NCI-H2171 (cell line): ENCODE measurements at places on chromosomes 5 and 9.

GRCh38 chr5:12920527-12920926 lies 1016.3 kb upstream of the CTNND2 start:
- DNase-seq = no peak

DNA sequence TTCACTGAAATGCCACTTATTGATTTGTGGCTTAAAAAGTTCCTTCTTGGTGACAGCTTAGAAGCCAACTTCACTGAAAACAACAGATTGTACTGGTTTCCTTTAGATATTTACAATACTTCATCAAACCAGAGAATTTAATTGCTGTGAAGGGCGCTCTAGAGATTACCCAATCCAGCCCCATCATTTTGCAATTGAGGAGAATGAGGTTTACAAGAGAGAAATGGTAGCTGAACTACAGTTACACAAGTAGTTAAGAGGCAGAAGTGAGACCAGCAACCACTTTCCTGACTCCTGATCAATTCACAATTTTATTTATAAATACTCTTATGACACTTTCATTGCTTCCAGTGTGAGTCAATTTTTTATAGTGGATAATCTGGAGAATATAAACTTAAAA lies 103.5 kb upstream of the APC start:
- DNase-seq = no peak

DNA sequence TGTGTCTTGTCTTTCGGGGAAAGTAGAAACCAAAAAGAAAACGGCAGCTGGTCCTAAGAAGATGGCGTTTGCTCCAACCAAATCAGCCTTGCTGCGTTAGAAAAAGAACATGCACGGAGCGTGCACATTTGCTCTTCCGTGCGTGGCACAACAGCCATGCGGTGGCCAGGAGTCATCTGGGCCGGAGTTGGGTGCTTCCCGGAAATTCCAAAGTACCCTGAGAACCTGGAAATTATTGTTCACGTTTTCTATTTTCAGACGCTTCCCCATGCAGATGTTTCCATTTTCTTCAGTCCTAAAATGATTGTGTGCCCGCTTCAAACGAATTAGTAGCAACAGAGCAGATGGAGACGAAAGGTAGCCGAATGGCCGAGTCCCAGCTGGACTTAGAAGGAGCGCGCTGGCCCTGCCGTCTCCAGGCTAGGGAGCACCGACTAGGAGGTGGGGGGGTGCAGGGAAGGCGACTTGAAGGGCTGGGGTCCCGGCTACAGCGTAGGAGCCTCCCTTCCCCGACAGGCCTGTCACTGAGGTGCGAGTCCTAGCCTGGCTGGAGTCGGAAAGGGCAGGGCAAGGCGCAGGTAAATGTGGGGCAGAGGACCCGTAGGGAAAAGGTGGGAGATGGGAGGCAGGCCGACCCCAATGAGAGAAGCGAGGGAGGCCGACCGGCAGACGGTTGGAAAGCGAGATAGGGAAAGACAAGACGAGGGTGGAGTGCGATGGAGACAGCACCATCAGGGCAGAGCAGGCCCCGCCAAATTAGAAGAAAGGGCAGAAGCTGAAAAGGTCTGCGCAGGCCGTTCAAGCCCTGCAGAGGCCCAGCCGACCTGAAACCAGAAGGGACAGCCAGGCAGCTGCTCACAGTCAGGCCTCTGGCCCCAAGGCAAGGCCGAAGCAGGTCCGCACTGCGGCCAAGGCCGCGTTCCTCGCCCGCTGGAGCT lies 1.4 kb downstream of the BARX1 start:
- no peak for DNase-seq

- DNase-seq = no peak
Observed at GRCh38 chr5:140293091-140293848, 9.6 kb downstream of the PFDN1 start.

- no peak for DNase-seq
Observed at GRCh38 chr5:129716235-129716634, 31.7 kb upstream of the MINAR2 start.

GRCh38 chr5:1511651-1512540 lies 11.9 kb downstream of the LPCAT1 start:
- DNase-seq = no peak

- no peak for DNase-seq
Observed at GRCh38 chr9:14912859-14913258, 2.6 kb upstream of the FREM1 start.

GRCh38 chr5:134248256-134248655 lies 22.4 kb upstream of the PPP2CA start:
- DNase-seq = no peak

GRCh38 chr9:131407717-131408195 lies 13.9 kb downstream of the PRRC2B start:
- DNase-seq = no peak

DNA sequence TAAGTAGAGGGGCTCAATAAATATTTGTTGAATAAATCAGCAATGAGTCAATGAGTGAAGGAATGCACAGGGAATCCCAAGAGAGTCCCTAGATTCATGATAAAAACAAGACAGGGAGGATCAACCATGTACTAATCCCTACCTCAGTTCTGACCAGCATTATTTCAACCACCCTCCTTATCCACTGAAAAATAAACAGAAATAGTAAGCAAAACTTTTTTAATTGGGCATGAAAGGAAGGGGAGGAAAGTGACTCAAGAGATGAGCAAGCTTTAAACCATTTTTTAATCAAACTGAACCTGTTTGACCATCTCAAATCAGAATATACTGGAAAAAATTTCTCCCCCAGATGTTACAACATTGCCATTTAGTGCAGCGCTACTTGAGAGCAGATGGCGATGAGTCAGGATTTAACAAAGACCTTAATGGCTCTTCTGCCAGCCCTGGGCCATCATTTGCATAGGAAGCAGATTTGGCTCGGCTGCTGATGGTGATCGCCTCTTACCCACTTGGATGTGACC lies 194.8 kb upstream of the SLC30A5 start:
- peak; percentile 66 for DNase-seq

- no peak for DNase-seq
Observed at GRCh38 chr9:108671794-108672193, 184.0 kb downstream of the ACTL7B start.

DNA sequence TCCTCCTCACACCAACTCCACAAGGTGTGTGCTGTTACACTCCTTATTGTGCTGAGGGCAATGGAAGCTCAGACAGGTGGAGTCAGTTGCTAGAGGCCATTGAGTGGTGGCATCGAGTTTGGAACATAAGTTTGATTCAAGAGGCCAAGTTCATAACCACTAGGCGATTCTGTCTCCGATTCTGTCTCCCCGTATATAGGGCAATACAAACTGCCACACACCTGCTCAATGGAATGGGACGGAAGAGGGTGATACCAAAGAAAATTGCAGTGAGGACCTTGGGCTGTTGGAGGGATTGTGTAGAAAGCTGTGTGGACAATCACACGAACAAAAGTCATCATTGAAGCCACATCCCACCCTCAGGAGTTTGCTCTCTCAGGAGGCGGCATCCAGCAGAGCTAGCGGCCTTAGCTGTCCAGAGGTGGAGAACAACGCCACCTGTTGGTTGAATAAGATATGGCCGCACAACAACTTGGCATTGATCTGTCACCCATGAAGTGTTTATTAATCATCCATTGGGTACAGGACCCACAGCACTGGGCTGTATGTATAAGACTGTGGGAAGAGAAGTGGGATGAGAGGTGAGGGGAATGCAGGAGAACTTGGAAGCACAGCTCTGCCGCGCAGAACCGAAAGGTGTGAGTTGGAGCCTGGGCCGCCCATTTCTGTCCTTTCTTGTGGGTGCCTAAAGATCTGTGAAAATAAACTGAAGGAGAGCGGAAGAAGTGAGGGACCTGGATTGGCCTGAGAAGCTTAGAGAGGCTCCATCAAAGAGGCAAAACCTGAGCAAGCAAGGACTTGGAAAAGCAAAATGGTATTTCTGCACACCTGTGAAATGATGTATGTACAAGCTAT lies 16.1 kb upstream of the NEUROG1 start:
- DNase-seq = peak; percentile 45

DNA sequence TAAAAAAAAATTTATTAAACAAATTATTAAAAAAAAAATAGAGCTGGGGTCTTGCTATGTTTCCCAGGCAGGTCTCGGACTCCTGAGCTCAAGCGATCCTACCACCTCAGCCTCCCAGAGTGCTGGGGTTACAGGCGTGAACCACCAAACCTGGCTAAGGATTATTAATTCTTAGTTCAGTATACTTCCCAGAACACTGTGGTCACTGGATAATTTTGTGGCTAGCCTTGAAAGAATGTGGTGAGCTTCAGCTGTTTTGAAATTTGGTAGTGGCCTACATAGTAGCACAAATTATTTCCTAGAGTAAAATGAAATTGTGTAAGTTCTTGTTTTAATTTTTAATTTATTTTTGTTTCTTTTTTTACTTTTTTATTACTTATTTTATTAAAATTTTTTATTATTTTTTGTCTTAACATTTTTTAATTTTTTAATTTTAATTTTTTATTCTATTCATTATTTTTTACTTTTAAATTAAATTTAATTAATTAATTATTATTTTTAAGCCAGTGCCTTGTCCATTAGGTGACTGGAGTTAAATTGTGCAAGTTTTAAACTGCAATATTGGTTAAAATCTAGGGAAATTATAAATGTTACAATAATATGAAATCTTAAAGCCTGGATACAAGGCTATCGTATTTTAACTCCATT lies 23.0 kb downstream of the ARRDC3 start:
- no peak for DNase-seq

DNA sequence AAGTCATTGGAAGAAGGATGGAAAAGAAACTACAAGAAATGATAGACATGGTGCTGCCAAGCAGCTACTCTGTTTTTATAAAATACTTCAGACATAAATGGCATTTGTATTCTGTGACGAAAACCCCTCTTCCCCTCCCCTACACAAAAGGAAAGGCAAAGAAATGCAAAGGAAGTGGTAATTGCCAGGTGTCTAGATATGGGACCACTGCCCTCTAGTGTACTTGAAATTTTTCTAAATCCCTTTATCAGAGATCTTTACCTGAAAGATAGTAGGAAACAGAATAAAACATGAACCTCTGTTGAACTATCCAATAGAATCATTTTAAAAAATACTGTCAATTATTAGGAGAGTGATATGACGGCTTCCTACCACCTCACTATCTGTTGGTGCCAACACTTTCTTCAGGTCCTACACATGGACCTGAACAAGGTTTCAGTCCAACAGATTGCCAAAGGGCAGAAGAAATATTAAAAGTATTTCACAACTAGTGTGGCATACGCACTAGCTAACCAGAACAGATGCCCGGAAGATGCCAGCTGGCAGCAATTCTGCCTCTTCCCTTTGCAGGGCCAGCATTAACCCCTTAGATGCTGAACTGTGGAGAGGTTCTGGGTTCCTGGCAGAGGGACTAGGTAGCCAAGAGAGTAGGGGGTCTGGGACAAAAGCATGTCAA lies 104.1 kb downstream of the TSSK1B start:
- DNase-seq = peak; percentile 32

- DNase-seq = no peak
Observed at GRCh38 chr9:110479481-110479880, 100.1 kb downstream of the SVEP1 start.

DNA sequence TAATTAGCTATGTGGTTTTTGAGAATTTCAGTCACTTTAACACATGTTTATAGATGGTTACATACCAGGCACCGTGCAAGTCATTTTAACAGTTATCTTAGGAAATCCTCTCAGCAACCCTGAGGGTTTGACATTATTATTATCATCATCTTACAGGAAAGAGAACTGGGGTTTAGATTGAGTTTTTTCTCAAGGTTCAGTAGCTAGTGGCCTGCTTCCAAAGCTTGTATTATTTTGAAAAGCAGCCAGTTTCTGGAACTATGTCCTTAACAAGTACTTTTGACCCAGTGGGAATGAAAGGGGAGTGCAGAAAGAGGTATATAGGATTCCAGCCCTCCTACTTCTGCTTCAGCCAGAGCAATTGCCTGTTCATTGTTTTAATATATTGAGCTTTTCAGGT lies 157.5 kb downstream of the COMMD10 start:
- no peak for DNase-seq

- DNase-seq = no peak
Observed at GRCh38 chr5:114060866-114061265, 301.0 kb upstream of the KCNN2 start.

DNA sequence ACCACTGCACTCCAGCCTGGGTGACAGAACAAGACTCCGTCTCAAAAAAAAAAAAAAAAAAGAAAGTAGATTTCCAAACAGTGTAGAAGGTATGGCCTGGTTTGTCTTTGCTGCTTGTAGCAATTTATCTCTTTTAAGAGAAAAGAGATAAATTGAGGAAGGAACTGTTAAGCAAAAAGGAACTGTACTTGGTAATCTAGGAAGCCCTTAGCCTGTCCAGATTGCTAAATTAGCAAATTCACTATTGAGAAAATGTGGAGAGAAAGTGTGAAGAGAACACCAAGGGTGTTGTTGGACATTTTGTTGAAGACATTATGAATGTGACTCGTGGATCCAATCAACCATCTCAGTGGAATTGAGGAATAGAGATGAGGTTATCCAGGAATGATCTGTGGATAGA lies 13.0 kb upstream of the SUSD3 start:
- no peak for DNase-seq

- no peak for DNase-seq
Observed at GRCh38 chr5:76841361-76841760, 8.5 kb upstream of the S100Z start.

GRCh38 chr5:108541836-108542235 lies 159.9 kb upstream of the FBXL17 start:
- no peak for DNase-seq

DNA sequence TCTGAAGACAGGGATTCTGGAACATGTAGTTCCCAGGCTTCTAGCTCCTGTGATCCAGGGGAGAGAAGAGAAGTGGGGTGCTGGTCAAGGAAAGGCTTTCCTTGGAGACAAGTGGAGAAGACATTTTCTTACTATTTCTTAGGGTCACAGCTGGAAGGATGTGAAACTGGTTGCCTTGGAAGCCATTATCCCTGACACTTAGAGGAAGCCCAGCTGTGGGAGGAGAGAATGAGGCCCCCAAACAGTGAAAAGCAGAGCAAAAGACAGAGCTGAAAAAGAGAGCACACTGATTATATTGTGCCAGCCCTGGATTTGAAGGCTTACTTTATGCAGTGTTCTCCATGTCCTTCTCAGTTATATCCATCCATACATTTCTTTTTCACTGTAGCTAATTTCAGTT lies 17.5 kb upstream of the SHB start:
- DNase-seq = no peak

- no peak for DNase-seq
Observed at GRCh38 chr9:28967226-28967625, 1393.9 kb upstream of the C9orf72 start.

GRCh38 chr5:172721455-172722326 lies 49.3 kb downstream of the DUSP1 start:
- no peak for DNase-seq

- no peak for DNase-seq
Observed at GRCh38 chr5:141914199-141914743, 9.4 kb upstream of the DELE1 start.

DNA sequence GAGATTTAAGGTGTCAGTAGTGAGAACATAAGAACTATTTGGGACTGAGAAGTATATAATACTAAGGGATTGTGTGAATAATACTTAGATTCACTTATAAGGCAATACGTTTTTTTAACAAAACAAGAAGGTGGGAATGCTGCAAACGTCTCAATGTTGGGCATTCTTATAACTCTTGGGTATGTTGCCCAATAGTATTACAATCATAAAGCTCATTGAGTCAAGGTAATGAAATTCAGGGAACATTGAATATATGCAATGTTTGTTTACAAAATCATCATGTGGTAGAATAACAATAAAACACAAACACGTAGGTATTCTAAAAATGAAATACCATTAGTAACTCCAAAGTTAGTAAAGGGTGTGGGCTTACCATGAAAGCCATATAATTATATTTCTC lies 400.7 kb downstream of the KIAA0825 start:
- no peak for DNase-seq

- no peak for DNase-seq
Observed at GRCh38 chr9:110815361-110815760, 146.8 kb downstream of the MUSK start.

- no peak for DNase-seq
Observed at GRCh38 chr5:108615216-108615615, 132.5 kb upstream of the FER start.

GRCh38 chr9:12464910-12465512 lies 228.2 kb upstream of the TYRP1 start:
- DNase-seq = peak; percentile 4
